Retina (tissue), 1 donor: ENCODE measurements at places on chromosomes 12 and 14.

DNA sequence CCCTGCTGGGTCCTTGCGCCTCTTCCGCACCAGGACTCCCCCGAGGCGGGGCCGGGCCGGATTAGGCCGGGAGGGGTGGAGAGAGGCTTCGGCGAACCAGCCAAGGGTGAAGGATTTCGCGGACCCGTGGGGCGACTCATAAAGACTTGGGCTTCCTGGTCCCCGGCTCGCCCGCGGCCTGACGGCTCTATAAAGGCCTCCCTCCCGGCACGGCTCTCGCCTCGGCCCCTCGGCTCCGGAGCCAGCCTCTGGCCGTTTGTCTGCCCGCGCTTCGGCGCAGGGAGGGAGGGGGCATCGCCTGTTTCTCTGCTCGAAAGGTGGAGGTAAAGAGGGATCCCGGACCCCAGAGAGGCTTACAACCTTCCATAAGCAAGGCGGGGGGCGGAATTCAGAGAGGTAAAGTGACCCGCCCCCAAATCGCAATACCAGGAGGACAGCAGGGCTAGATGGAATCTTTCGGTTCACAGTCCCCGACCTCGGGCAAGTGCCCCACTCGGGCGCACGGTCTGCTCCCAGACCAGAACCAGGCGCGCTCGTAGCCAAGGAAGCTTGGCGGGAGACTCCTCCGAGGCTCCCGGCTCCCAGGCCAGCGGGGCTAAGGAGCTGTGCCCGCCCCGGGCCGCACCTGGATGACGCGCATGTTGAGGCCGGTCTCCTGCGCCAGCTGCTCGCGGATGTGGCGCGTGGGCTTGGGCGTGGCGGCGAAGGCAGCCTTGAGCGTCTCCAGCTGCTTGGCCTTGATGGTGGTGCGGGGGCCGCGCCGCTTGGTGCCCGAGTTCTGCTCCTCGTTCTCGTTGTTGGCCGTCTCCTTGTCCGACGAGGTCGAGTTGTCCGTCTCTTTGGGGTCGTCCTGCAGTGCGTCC is 3.9 kb downstream of the LHX5 start:
- peak; percentile 62 for DNase-seq

- DNase-seq, result peak; percentile 59
These were observed 56.3 kb downstream of the FGD4 start for GRCh38 chr12:32455607-32456071.

DNA sequence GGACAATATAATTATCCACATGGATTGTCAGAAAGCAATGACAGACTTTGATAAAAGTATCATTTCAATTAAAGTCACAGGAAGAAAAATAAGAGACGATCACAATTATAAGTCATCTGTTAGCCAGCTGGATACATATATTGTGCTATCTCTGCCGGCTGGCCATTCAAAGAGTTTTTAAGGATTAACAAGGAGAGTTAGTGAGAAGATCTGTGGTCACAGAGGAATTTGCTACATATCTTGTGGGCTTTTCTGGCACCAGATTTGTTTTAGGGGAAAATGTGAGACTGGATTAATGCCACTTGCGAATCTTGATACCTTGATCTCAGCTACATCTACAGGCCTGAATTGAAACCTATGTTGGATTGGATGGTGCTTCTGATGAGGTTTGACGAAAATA is 90.9 kb upstream of the MANSC4 start:
- DNase-seq, result no peak

DNA sequence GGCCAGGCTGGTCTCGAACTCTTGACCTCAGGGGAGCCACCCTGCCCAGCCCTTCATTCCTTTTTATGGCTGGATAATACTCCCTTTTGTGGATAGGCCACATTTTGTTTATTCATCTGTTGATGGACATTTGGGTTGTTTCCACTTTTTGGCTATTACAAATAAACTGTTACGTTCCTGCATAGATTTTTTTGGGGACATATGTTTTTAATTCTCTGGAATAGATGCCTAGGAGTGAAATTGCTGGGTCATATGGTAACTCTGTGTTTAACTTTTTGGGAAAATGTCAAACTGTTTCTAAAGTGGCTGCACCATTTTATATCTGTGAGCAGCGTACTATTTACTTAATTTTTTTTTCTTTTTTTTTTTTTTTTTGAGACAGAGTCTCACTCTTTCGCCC is 9.8 kb downstream of the KMT5A start:
- DNase-seq, result no peak

GRCh38 chr14:61231810-61232209 is 49.3 kb downstream of the TMEM30B start:
- DNase-seq, result no peak

DNA sequence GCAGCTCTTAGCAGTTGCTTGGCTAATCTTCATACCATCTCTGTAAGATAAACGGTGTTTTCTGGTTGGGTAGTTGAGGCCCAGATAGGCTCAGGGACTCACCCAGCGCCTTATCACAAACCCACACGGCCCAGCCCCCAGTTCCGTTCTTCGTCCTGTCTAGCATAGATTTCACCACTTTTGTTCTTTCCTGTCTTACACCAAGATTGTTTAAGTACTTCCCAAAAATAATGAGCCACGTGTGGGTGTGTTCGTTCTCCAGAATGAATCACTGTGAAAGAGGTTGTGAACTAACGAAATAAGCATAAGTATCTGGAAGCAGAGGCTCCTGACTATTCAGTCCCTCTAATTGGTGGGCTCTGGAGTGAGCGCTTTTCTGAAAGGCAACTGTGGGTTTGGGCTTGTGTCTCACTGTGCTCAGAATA is 21.4 kb downstream of the ACVR1B start:
- no peak for DNase-seq

DNA sequence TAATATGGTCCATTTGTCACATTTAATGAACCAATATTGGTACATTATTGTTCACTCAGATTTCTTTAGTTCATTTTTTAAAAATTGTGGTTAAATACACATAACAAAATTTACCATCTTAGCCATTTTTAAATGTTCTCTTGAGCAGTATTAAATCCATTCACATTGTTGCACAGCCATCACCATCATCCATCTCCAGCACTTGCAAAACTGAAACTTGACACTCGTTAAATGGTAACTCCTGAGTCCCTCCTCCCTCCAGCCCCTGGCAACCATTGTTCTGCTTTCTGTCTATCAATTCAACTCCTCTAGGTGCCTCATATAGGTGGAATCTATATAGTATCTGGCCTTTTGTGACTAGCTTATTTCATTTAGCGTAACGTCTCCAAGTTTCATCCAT is 86.4 kb downstream of the ACACB start:
- no peak for DNase-seq

GRCh38 chr14:93943930-93944329 is 16.8 kb downstream of the FAM181A start:
- DNase-seq, result no peak
